ENCODE measurements at places on chromosomes 7 and 10.

GRCh38 chr7:80147543-80148391 lies 13.1 kb downstream of the GNAI1 start:
- no peaks in the 10 kb centered on the region for H3K36me3 ChIP-seq
- H3K4me1 ChIP-seq = peaks cover 98% of the 10 kb centered on the region
- no peak overlapping the region for H3K4me3 ChIP-seq
- no peak for DNase-seq
- peak overlapping the region; percentile 21 for H3K27ac ChIP-seq

GRCh38 chr7:105618016-105618296 lies 36.7 kb upstream of the EFCAB10 start:
- H3K4me3 ChIP-seq = no peak overlapping the region
- no peaks in the 10 kb centered on the region for H3K27me3 ChIP-seq
- H3K4me1 ChIP-seq = no peaks in the 10 kb centered on the region
- H3K36me3 ChIP-seq = no peaks in the 10 kb centered on the region
- H3K27ac ChIP-seq = no peak overlapping the region

DNA sequence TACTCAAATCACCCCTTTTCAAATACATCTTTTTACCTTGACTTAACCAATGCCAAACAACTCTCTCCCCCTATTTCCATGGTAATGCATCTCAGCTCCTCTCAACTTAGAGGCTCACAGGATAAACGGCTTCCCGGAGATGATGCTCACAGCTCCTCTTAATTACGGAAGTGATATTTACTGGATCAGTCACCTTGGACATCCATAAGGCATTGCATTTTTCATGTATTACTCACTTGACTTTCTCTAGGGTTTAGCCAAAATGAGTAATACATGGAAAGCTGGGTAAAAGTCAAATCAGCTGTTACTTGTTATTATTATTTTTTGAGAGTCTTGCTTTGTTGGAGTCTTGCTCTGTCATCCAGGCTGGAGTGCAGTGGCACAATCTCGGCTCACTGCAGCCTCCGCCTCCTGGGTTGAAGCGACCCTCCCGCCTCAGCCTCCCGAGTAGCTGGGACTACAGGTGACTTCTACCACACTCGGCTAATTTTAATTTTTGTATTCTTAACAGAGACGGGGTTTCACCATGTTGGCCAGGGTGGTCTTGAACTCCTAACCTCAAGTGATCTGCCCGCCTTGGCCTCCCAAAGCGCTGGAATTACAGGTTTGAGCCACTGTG lies 73.3 kb upstream of the RHEB start:
- H3K4me3 ChIP-seq = no peak overlapping the region
- no peaks in the 10 kb centered on the region for H3K27me3 ChIP-seq
- peaks cover 24% of the 10 kb centered on the region for H3K4me1 ChIP-seq

- H3K27ac ChIP-seq = no peak overlapping the region
- no peaks in the 10 kb centered on the region for H3K27me3 ChIP-seq
- no peaks in the 10 kb centered on the region for H3K36me3 ChIP-seq
- H3K4me3 ChIP-seq = no peak overlapping the region
These were observed 219.7 kb upstream of the ADARB2 start for GRCh38 chr10:1957057-1957456.

- H3K4me1 ChIP-seq = peaks cover 5% of the 10 kb centered on the region
- H3K27ac ChIP-seq = no peak overlapping the region
- DNase-seq = no peak
- H3K4me3 ChIP-seq = no peak overlapping the region
- no peaks in the 10 kb centered on the region for H3K36me3 ChIP-seq
- no peaks in the 10 kb centered on the region for H3K27me3 ChIP-seq
These were observed 21.8 kb upstream of the FIGNL1 start for GRCh38 chr7:50471970-50472369.

DNA sequence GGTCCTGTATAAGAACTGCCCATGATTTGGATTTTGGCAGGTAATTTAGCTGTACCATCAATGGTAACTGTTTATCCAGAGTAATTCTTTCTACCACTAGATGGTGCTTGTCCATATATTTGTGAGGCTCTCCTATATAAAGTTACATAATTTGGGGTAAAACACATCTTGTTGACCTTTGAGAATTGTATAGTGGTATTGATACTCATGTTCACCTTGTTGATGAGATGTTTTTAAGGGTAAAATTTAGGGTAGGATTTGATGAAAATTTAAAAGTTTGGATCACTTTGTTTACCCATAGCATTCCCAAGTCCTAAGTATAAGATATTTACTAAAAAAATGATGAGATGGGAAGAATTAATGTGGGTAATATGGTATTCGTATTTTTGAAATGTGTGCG lies 31.6 kb downstream of the ST7 start:
- peaks cover 9% of the 10 kb centered on the region for H3K4me1 ChIP-seq
- no peaks in the 10 kb centered on the region for H3K27me3 ChIP-seq
- no peak overlapping the region for H3K27ac ChIP-seq
- no peak overlapping the region for H3K4me3 ChIP-seq
- H3K36me3 ChIP-seq = no peaks in the 10 kb centered on the region

DNA sequence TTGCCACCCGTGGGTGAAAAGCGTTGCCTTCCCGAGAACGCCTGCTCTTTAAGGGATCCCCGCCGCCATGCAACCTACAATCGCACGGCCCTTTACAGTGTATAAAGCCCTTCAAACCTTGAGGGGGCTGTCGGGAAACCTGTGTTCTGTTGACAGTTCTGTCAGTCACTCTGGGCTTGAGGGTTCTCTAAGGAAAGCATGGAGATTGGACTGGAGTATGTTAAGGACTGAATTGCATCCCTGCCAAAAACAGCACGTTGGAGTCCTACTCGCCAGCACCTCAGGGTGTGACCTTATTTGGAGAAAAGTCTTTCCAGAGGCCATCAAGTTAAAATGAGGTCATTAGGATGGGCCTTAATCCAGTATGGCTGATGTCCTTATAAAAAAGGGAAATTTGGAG lies 70.6 kb downstream of the PFKFB3 start:
- H3K27me3 ChIP-seq = no peaks in the 10 kb centered on the region
- H3K4me3 ChIP-seq = no peak overlapping the region

DNA sequence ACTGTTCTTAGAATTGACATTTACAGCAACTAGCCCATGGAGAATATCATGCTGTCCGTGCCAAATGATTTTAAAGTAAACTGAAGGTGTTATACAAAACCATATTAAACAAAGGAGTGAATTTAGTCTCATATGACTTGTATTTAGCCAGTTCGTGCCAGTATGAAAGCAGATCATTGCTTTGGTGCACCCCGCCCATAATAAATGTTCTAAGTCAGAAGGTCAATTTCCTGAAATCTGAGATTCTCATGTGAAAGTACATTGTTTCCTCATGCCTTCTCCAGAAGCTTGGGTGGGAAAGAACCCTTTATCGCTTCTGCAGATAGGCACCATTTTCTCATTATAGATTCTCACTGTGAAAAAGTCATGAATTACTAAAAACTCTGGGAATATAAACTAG lies 106.4 kb downstream of the CAMK1D start:
- no peak for DNase-seq
- no peaks in the 10 kb centered on the region for H3K36me3 ChIP-seq
- no peak overlapping the region for H3K4me3 ChIP-seq
- no peaks in the 10 kb centered on the region for H3K27me3 ChIP-seq
- H3K27ac ChIP-seq = no peak overlapping the region
- H3K4me1 ChIP-seq = peaks cover 40% of the 10 kb centered on the region

DNA sequence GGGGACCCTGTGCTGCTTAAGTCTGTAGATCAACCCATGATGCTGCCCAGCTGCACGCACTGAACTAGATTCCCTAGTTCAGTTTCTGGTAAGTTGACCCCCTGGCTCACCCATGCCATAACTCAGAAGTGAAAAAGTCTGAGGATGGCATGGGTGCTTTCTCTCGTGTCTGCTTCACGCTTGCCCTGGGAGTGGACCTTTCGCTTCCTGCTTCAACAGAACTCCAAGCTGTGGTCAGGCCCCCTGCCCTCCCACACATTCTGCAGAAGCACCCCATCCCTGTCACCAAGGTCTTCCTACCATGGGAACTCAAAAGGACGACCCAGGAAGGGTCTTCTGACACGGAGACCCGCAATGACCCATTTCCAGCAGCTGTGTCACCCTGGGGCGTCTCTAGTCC lies 39.9 kb downstream of the LRRC18 start:
- H3K4me1 ChIP-seq = no peaks in the 10 kb centered on the region
- H3K4me3 ChIP-seq = no peak overlapping the region
- 0 out of 2 replicates have a peak, but pooled peaks cover 7% of the 10 kb centered on the region for H3K27me3 ChIP-seq
- H3K36me3 ChIP-seq = no peaks in the 10 kb centered on the region
- DNase-seq = no peak

DNA sequence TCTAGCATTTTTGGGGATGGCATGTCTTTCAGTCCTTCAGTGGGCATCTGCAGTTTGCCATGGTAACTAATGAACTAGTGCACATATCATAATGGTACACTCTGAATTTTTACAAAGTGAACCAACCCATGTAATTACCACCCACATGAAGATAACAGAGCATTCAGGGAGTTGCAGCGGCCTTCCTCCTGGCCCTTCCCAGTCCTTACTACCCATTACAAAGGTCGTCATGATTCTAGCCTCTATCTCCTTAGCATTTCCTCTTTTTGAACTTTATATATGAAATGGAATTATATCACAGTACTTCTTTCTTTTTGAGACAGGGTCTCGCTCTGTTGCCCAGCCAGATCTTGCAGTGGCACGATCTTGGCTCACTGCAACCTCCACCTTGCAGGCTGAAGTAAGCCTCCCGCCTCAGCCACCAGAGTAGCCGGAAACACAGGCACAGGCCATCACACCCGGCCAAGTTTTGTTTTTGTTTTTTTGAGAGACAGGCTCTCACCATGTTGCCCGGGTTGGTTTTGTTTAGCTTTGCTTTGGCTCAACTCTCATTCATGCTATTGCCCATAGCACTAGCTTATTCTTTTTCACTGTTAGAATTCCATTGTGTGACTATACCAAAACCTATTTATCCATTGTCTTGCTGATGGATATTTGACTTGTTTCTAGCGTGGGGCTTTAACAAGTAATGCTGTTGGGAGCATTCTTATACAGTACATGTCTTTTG lies 79.2 kb downstream of the APBB1IP start:
- H3K4me1 ChIP-seq = no peaks in the 10 kb centered on the region
- no peak for DNase-seq
- no peak overlapping the region for H3K4me3 ChIP-seq
- H3K27me3 ChIP-seq = no peaks in the 10 kb centered on the region
- H3K36me3 ChIP-seq = no peaks in the 10 kb centered on the region

GRCh38 chr7:36506130-36506798 lies 116.6 kb downstream of the ANLN start:
- no peak for DNase-seq
- no peaks in the 10 kb centered on the region for H3K36me3 ChIP-seq
- peaks cover 2% of the 10 kb centered on the region for H3K4me1 ChIP-seq
- H3K27me3 ChIP-seq = no peaks in the 10 kb centered on the region
- H3K27ac ChIP-seq = no peak overlapping the region

- no peaks in the 10 kb centered on the region for H3K36me3 ChIP-seq
- no peak overlapping the region for H3K27ac ChIP-seq
- DNase-seq = no peak
- H3K4me3 ChIP-seq = no peak overlapping the region
- H3K4me1 ChIP-seq = peaks cover 23% of the 10 kb centered on the region
These were observed 64.9 kb upstream of the ADRB1 start for GRCh38 chr10:113978802-113979201.

DNA sequence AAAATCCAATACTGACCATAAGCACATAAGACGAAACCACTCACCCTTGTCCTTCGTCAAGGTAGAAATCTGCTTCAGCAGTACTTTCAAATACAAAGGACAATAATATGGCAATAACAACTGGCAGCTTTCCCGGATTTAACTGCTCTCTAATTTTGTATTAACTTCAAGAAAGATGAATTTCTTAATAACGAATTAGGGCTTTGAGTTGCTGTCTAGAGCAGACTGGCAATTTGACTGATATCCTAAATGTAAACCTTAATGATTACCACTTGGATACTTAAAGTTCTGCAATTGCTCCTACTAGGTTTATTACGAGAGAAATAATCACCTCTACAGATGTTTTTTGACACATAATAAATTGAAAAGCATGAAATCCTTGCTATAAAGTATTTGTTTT lies 418.7 kb downstream of the MAGI2 start:
- H3K4me3 ChIP-seq = no peak overlapping the region
- no peak overlapping the region for H3K27ac ChIP-seq
- no peaks in the 10 kb centered on the region for H3K36me3 ChIP-seq
- H3K27me3 ChIP-seq = no peaks in the 10 kb centered on the region
- H3K4me1 ChIP-seq = no peaks in the 10 kb centered on the region
- no peak for DNase-seq

GRCh38 chr10:25048450-25048849 lies 32.0 kb downstream of the THNSL1 start:
- no peaks in the 10 kb centered on the region for H3K27me3 ChIP-seq
- no peak overlapping the region for H3K4me3 ChIP-seq
- H3K36me3 ChIP-seq = no peaks in the 10 kb centered on the region
- H3K27ac ChIP-seq = no peak overlapping the region
- no peak for DNase-seq
- H3K4me1 ChIP-seq = no peaks in the 10 kb centered on the region

DNA sequence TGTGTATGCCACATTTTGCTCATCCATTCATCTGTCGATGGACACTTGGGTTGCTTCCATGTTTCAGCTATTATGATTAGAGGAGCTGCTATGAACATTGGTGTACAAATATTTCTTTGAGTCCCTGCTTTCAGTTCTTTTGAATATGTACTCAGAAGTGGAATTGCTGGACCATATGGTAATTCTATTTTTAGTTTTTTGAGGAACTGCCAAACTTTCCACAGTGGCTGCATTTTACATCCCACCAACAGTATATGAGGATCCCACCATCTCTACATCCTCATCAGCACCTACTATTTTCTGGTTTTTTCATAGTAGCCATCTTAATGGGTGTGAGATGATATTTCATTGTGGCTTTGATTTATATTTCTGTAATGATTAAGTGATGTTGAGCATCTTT lies 44.7 kb upstream of the ZMIZ2 start:
- H3K4me1 ChIP-seq = no peaks in the 10 kb centered on the region
- no peaks in the 10 kb centered on the region for H3K27me3 ChIP-seq
- H3K27ac ChIP-seq = no peak overlapping the region
- no peak for DNase-seq
- H3K36me3 ChIP-seq = peaks cover 19% of the 10 kb centered on the region

DNA sequence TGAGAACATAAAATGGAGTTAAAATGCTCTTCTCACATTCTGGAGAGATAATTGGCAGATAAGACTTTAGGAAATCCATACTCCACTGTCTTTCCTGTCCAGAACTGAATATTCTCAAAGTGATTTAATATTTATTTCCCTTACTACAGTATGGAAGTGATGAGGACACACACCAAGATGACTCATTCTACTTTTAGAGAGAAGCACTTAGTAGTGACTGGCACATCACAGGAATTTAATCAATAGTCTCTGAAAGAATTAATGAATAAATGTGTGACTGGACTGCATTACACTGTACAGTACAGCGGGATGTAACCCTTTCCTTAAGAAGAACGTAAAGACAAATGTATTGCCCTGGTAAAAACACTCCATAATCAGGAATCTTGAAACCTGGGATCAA lies 116.7 kb downstream of the SEMA3E start:
- no peaks in the 10 kb centered on the region for H3K4me1 ChIP-seq
- DNase-seq = peak; percentile 7
- no peak overlapping the region for H3K4me3 ChIP-seq
- no peaks in the 10 kb centered on the region for H3K27me3 ChIP-seq

Measured in HCT116 (cell line).